ENCODE measurements at places on chromosomes 6 and 20.

DNA sequence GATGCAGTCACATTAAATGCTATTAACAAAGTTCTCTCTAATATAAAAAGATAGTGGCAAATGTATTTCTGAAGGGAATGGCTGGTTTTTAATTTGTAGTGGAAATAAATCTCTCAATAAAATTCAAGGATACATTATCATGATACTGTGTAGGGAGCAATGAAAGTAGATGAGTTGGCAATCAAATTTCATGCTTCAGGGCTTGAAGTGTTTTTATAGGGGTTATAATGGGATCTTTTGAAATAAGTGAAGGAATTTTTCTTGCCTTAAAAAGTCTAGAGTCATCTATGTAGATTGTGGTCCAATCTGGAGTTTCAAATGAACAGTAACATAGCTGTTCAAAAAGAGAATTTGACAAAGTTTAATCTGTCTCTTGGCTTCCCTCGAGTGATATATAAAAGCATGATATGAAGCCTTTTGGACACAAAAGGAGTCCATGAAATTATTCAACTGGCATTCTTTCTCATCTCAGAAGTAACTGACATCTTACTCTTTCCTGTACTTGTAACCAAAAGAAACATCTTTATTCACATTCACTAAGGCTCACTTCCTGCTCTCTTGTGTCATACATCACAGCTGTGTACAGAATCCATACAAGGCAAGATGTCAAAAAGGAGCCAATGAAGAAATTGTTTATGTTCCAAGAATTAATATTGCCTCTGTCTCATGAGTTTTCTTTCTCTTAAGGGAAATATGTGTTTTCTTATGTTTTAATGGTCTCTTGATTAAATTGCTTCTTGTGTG, 591.0 kb upstream of the GJE1 start:
- DNase-seq = no peak

- DNase-seq = no peak
Observed at GRCh38 chr20:10644458-10645204, 29.2 kb downstream of the JAG1 start.

DNA sequence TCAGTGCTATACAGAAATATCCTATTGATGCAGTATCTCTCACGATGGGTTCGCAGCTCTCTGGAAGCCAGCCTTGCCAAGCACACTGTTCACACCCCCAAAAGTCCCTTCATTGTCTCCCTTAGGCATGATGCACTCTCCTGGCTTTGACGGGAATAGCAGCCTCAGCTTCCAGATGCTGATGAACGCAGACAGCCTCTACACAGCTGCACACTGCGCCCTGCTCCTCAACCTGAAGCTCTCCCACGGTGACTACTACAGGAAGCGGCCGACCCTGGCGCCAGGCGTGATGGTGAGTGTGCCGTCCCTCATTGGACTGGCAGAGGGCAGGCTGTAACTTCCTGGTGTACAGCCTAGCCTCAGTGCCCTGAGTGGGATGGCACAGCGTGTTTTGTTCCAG, 60.0 kb upstream of the PBOV1 start:
- DNase-seq = peak; percentile 43

GRCh38 chr6:79385893-79386292, 151.3 kb downstream of the LCA5 start:
- peak; percentile 67 for DNase-seq

GRCh38 chr20:32670773-32671455, 2.8 kb downstream of the C20orf203 start:
- no peak for DNase-seq
